ENCODE measurements at places on chromosomes 4 and X. TPM values are rescaled to one million over a fixed set of nuclear protein-coding genes. Genes with fewer than 3 reads are reported as not detected.

CXCL8 gene
- polyA plus RNA-seq, result 0.63 TPM

KLB gene
- polyA plus RNA-seq, result 0.27 TPM

POU4F2 gene
- polyA plus RNA-seq, result not detected

KLF8 gene
- 6.7 TPM for polyA plus RNA-seq

SLC25A6 gene
- polyA plus RNA-seq, result 438 TPM

NOX1 gene
- 0.93 TPM for polyA plus RNA-seq

CXCL11 gene
- not detected for polyA plus RNA-seq

UGT2B11 gene
- 0.71 TPM for polyA plus RNA-seq
